Keratinocyte (primary cell): ENCODE measurements at places on chromosomes 12 and 14.

DNA sequence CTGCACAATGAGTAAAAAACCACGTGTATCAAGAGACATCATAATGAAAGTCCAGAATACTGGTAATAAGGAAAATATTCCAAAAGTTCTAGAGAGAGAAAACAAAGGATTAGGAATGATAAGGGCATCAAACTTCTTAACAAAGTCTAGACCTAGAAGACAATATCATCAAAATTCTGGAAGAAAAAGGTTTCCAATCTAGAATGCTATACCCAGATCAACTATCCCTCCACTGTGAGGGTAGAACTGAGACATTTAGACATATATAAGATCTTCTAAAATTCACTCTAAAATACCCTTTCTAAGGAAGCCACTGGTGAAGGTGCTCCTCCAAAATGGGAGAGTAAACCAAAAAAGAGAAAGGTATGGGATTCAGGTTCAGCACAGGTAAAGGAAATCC, 2.9 kb downstream of the C1RL start:
- no peak overlapping the region for H3K27ac ChIP-seq
- peaks cover 6% of the 10 kb centered on the region for H3K4me1 ChIP-seq
- peaks cover 13% of the 10 kb centered on the region for H3K36me3 ChIP-seq
- no peak overlapping the region for H3K4me3 ChIP-seq
- H3K27me3 ChIP-seq: no peaks in the 10 kb centered on the region

DNA sequence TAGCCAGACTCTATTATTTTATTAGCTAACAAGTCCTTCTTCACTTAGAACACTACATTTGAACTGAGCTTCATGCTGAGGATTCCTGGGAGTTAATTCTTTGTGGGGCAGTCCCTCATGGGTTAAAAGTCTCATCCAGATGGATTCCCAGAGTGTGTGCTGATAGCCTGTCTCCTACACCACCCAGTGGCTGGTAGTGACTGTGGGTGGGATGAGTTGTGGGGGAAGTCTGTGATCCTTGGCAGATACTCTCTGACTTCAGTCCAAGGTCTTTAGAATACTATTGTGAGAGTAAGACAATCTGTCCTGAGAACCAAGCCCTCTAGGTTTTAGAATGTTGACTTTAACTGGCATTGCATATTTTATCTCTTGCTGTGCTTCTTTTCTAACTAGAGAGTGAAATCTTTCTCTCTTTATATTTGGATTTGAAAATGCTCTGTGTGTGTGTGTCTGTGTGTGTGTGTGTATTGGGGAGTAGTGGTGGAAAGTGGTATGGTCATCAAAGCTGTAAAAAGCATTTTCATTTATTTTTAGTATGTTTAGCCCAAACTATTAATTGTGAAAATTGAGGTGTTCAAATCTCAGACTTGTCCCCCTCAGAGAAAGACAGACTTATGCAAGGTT, 37.3 kb downstream of the AKAP6 start:
- H3K27ac ChIP-seq: no peak overlapping the region
- H3K36me3 ChIP-seq: no peaks in the 10 kb centered on the region
- H3K4me3 ChIP-seq: no peak overlapping the region
- DNase-seq: no peak
- peaks cover 43% of the 10 kb centered on the region for H3K4me1 ChIP-seq
- H3K27me3 ChIP-seq: no peaks in the 10 kb centered on the region

- H3K4me3 ChIP-seq: no peak overlapping the region
- H3K27ac ChIP-seq: no peak overlapping the region
- no peaks in the 10 kb centered on the region for H3K27me3 ChIP-seq
Observed at GRCh38 chr14:30885840-30886740, 11.7 kb downstream of the COCH start.

DNA sequence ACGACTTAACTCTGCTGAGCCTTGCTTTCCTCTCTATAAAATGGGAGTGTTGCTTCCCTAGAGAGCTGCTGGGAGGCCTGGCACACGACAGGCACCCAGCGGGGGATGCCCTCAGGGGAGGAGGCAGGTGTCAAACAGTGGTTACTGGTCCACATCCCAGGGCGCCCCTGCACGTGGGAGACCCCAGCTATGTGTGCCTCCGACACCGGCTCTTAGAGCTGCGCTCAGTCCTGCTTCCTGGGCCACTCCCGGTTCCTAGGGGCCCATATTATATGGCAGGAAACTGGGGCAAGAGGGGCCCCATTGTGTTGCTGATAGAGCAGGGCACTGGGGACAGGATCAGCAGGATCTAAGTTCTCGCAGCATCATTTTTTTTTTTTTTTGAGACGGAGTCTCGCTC, 47.3 kb downstream of the CHGA start:
- H3K27me3 ChIP-seq: no peaks in the 10 kb centered on the region
- DNase-seq: no peak
- H3K4me1 ChIP-seq: peaks cover 15% of the 10 kb centered on the region
- no peak overlapping the region for H3K27ac ChIP-seq

GRCh38 chr12:1949771-1950470, 31.5 kb upstream of the CACNA2D4 start:
- no peaks in the 10 kb centered on the region for H3K27me3 ChIP-seq
- DNase-seq: no peak
- H3K27ac ChIP-seq: peak overlapping the region; percentile 22
- H3K4me1 ChIP-seq: peaks cover 14% of the 10 kb centered on the region
- H3K4me3 ChIP-seq: peak overlapping the region; percentile 19

DNA sequence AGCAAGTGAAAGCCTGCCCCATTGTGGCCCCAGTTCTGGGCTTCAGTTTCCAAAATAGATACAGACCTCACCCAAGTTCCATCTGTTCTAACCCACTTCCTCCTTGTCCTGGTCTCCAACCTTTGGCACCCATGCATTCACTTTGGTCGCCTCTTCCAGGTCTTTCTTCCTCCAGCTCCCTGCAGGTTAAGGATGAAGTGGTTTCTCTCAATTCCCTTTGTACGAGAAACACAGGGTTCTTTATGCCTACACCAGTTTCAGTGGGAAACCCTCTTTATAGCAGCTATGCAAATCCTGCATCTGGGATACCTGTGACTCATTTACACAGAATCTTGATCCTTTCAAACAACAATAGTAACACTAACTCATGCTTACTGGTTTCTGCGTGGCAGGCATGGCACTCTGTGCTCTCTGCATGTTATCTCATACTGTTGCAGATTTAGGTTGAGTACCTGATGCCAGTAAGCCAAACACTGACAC, 110.6 kb upstream of the AMIGO2 start:
- peaks cover 21% of the 10 kb centered on the region for H3K4me1 ChIP-seq
- H3K27ac ChIP-seq: peak overlapping the region; percentile 57
- no peak overlapping the region for H3K4me3 ChIP-seq
- no peaks in the 10 kb centered on the region for H3K27me3 ChIP-seq

DNA sequence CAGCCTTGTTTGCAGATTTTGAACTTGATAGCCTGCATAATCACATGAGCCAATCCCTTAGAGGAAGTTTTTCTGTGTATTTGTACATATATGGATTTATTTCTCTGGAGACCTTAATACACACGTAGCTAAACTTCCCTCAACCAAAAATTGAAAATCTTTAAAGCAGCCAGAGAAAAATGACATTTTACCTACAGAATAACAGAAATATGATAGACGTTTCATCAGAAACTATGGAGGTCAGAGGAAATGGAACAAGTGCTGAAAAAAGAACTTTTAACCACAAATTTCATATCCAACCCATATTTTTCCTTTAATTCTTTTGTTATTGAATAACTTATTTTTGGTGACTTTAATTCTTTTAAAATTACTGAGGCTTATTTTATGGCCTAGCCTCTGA, 177.7 kb downstream of the CCDC91 start:
- no peaks in the 10 kb centered on the region for H3K27me3 ChIP-seq
- H3K36me3 ChIP-seq: peaks cover 3% of the 10 kb centered on the region
- no peak overlapping the region for H3K27ac ChIP-seq
- H3K4me3 ChIP-seq: no peak overlapping the region

DNA sequence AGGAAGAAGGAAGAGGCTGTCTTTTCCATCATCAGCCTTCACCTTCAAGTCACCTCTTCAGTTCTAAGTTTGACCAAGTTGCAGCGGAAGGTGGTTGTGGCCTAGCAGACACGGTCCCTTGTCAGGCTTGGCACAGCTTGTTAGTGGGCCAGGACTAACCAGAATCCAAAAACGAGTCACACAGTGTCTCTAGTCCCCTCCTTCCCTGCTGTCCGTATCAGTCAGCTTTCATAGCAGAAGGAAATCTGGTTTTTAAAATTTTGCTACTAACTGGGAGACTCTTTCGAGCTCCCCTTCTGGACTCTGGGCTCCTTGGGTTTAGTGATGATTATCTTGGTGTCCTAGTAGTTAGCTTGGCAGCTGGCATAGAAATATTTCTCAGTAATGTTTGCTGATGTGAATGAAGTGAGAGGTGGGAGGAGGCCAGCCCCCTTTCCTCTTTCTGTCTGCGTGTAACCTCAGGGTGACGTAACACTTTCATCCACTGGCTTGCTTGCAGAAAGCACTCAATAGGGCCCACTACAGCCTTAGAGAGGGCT, 3.8 kb downstream of the ETV6 start:
- H3K27ac ChIP-seq: no peak overlapping the region
- no peak for DNase-seq
- H3K4me3 ChIP-seq: no peak overlapping the region
- H3K4me1 ChIP-seq: peaks cover 24% of the 10 kb centered on the region
- no peaks in the 10 kb centered on the region for H3K36me3 ChIP-seq
- H3K27me3 ChIP-seq: no peaks in the 10 kb centered on the region

- no peaks in the 10 kb centered on the region for H3K36me3 ChIP-seq
- H3K27me3 ChIP-seq: no peaks in the 10 kb centered on the region
- no peak for DNase-seq
- no peak overlapping the region for H3K27ac ChIP-seq
- H3K4me1 ChIP-seq: no peaks in the 10 kb centered on the region
Observed at GRCh38 chr14:81450100-81450531, 50.0 kb upstream of the STON2 start.

GRCh38 chr12:84802161-84802560, 110.4 kb downstream of the SLC6A15 start:
- H3K4me1 ChIP-seq: no peaks in the 10 kb centered on the region
- no peak overlapping the region for H3K4me3 ChIP-seq
- no peaks in the 10 kb centered on the region for H3K27me3 ChIP-seq
- no peak overlapping the region for H3K27ac ChIP-seq
- no peaks in the 10 kb centered on the region for H3K36me3 ChIP-seq

DNA sequence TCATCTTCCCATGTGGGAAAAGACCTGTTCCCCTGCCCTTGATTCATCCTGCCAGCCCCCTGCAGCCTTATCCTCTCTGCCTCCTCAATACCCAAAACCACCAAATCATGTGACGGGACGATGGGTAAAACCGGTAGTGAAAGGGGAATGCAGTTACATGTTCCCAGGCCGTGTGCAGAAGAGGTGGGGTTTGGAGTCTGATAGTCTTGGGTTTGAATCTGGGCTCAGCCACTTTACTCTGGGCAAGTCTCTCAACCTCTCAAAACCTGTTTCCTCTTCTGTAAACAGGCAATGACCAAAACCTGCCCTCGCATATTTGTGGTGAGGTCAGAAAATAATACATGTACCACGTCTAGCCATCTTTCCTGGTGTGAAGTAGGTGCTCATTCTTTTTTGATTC, 123.0 kb downstream of the PLXNC1 start:
- H3K27me3 ChIP-seq: peaks cover 9% of the 10 kb centered on the region
- DNase-seq: no peak

DNA sequence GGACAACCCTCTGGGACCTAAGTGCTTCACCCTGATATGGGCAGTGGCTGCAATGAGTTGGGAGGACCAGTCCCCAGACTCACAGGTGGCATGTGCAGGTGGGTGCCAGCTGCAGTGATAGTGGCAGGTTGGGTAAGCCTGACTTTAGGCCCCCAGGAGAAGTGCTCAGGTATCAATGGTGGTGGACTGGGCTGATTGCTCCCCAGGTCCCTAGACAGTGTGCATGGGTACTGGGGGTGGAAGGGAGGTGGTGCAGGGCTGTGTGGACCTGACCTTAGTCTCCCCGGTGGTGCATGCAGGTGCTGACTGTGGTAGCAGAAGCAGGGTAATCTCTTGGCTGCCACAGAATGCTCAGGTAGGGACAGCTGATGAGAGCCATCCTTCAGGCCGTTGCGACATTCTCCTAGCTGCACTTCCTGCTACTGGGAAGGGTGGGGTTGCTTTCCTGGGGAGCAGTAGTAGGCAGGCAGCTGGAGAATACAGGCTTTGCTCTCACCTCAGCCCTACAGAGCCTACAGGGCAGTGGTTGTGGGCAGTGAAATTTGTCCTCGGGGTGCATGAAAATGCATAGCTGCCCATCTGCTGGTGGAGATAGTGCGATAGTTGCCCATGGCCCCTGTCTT, 33.3 kb upstream of the CCND2 start:
- peaks cover 4% of the 10 kb centered on the region for H3K27me3 ChIP-seq
- no peaks in the 10 kb centered on the region for H3K36me3 ChIP-seq
- H3K4me1 ChIP-seq: no peaks in the 10 kb centered on the region

DNA sequence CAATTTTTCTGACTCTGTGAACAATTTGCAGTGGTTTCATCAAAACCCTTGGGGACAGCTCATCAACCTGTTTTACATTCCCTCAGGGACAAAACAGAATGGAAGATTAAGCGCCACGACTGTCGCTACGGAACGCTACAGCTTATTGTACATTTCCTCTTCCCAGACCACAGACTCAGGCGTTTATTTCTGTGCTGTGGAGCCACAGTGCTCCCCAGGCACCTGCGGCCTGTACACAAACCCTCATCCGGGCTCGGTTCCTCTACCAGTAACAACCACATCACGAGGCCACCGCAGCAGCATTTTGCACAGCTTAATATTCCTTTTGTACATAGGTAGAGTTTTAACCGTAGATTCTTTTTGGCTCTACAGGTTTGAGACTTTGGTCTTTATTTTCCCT, 397.4 kb upstream of the OR4E1 start:
- H3K27me3 ChIP-seq: peaks cover 14% of the 10 kb centered on the region
- no peak overlapping the region for H3K4me3 ChIP-seq
- DNase-seq: no peak
- H3K4me1 ChIP-seq: no peaks in the 10 kb centered on the region
- no peaks in the 10 kb centered on the region for H3K36me3 ChIP-seq
- H3K27ac ChIP-seq: no peak overlapping the region

GRCh38 chr14:89351516-89352404, 65.3 kb downstream of the FOXN3 start:
- H3K27ac ChIP-seq: no peak overlapping the region
- peaks cover 4% of the 10 kb centered on the region for H3K36me3 ChIP-seq
- no peak overlapping the region for H3K4me3 ChIP-seq
- no peaks in the 10 kb centered on the region for H3K27me3 ChIP-seq
